ENCODE measurements at places on chromosomes 1 and 21.

- no peak for DNase-seq
These were observed 190.2 kb downstream of the NR5A2 start for GRCh38 chr1:200217703-200218102.

DNA sequence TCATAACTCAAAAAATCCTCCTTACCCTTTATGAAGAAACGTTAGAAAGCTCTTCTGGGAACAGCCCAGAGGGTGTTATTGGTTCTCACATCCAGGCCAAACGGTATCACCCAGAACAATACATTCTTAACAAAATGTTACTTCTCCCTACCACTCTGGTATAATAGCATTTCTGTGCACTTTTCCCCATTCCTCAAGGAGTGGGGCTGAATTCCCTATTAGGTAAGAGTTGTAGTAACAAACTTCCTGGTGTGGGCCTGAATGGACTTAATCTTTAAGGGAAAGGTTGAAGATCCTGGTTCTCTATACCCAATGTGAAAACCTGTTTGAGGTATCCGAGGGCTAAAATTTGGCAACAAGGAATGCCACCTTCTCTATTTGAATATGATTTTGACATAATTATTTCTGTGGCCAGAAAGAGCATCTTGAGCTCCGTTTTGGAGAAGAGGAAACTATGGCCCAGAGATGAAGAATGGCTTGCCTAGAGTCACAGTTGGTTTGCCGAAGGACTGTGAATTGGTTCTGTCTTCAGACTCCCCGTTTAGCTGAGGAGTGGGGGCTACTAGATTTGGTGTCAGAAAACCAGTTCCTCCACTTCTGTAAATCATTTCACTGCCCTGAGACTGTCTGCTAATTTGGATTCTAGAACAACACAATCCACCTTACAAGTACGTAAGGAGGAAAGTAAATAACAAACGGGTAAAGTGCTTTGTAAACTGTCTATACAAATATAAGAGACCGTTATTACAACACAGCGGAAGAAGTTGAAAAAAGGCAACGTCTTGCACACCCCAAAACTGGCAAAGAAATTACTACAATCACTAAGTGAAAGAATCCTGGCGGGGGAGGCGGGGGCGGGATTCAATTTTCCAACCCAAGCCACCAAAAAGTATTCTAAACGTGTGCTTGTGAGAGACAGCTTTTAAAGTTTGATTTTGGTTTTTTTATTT, 2.3 kb downstream of the ANP32E start:
- DNase-seq, result peak; percentile 52

- no peak for DNase-seq
These were observed 254.9 kb upstream of the CACYBP start for GRCh38 chr1:174744886-174745285.

- DNase-seq, result no peak
These were observed 61.6 kb downstream of the SMYD2 start for GRCh38 chr1:214342525-214342924.

DNA sequence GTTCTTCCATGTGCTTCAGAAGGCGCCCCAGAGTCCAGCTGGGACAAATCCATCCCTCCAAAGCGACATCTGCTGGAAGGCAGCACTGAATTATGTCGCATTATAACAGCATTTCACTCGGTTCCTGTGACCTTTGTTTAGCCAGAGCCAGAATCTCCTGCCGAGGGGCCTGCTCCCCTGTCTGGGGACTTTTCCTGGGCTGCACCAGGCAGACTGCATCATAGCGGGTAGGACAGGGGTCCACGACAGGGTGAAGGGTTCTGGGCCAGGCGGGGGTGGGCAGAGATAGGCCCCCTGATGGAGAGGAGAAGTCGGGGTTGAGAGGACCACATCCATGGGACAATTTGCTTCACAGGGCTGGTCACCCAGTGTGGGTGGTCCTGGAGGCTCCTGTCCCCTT, 276.9 kb downstream of the MATN1 start:
- no peak for DNase-seq

DNA sequence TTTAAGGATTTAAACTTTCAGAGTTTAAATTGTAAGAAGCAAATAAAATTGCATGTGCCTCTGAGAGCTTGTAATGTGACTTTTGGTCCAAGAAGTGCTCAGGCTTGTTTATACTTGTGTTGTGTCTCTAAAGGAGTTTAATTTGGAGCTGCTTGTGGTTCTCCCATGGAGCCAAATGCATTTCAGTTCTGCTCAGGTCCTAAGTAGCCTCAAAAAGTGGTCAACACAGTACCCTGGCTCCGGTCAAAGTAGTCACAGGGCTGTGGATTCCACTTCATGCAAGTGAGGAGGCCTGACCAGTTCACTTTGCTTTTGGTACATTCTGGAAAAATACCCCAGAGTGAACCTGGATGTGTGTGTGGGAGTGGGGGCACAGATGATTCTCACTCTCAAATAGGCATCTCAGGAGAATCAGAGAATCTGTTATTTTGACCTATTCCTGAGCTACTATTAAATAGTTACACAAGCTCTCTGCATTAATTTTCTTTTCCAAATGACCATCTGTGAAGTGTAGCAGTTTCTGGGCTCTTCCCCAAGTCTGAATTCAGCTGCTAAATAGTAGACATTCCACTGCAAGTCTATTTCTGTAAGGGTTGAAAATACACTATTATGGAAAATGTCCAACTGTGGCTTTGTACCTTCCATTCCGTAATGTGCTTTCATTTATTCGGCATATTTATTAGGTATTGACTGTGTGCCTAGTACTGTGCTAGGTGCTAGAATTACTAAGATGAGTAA, 31.7 kb upstream of the AGO1 start:
- no peak for DNase-seq

DNA sequence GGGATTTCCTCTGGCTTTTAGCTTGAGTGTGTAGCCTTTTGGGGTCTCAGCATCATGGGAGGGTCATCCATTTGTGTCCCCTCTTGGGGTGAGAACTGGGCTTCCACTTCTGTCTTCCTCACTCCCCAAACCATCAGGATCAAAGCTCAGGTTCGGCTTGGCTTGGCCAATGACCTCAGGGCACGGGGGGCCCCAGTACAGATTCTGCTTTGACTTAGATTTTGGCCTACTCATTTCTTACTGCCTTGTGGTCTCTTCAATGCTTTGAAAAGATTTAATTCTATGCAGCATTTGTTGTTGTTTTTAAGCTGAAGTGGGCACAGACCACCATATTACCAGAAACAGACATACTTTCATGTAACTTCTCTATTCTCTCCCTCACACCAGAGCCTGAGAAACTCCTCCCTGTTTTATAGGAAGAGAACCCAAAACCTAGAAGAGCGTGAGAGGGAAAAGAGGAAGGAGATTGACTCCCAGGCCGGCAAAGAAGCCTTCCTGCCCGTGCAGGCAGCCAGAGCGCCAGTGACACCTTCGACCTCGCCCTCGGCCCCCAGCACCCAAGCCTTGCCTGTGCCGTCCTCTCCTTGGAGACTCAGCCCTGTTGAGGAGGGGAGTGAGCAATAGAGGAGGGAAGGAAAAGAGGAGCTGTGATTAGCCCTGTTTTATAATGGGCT, 1.9 kb upstream of the S100A3 start:
- DNase-seq, result no peak

- DNase-seq, result no peak
These were observed 26.9 kb upstream of the GPR88 start for GRCh38 chr1:100511058-100511457.

DNA sequence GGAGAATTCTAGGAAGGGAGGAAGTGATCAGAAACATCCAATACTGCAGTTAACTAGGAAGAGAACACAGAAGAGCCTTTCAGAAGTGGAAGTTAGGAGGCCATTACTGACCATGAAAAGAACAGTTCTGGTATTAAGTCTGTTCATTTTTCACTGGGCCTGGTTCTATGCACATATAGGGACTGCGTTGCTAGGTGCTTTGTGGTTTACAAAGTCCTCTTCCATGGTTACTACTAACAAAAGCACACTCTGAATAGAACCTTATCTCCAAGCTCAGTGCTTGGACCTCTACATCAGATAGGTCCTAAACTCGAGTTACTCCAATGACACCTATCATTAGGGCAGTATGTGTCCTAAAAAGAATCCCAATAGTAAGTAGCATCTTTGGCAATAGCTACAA, 75.4 kb downstream of the RPAP2 start:
- no peak for DNase-seq

DNA sequence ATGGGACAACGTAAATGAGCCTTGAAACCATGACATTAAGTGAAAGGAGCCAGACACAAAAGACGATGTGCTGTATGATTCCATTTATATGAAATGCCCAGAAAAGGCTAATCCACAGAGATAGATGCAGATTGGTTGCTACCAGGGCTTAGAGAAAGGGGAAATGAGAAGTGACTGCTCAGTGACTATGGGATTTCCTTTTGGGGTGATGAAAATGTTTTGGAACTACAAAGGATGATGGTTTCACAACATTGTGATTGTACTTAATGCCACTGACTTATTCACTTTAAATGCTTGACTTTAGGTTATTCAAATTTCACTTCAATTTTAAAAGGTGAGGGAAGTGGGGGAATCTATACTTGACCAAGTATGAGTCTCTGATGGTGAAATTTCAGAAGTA, 414.3 kb downstream of the SETD4 start:
- DNase-seq, result no peak

- no peak for DNase-seq
These were observed 331.5 kb upstream of the AJAP1 start for GRCh38 chr1:4322881-4323280.

DNA sequence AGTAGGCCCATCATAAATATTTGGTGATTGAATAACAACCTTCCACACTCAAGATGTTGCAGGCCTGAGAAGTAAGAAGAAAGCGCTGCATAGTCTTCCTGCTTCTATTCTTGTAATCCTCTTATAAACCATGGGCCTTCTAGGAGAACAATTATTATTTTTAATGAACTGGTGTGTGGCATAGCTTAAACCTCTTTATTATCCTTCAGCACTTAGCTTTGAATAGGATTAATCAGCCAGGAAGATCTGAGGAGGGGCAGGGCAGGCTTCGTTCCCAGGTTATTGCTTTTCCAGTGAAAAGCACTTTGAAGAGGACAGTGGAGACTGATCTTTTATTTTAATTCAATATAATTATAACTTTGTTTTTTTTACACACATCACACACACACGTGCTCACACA, 42.3 kb downstream of the KIF26B start:
- no peak for DNase-seq

GRCh38 chr1:194723067-194723466, 1536.7 kb upstream of the B3GALT2 start:
- DNase-seq, result no peak

- DNase-seq, result no peak
These were observed 14.9 kb upstream of the AGT start for GRCh38 chr1:230728710-230729392.

DNA sequence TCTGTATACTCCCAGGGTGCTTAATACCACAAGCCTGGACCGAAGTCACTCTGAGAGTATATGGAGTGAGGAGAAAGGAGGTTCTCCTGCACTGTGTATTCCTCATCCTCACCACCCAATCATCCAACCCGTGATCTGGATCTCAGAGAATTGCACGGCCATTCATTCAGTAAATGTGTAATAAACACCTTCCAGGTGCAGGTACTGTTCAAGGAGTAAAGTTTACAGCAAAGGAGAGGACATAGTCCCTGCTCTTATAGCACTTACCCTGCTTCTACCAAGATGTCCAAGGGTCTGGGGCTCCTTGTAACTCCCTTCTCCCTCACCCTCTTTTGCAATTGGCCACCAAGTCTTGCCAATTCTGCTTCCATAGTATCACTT, 139.2 kb upstream of the JUN start:
- no peak for DNase-seq

GRCh38 chr1:180194546-180195207, 35.4 kb upstream of the LHX4 start:
- DNase-seq, result no peak

- no peak for DNase-seq
These were observed 67.8 kb upstream of the UBE2U start for GRCh38 chr1:64135462-64136223.

GRCh38 chr1:217253351-217253750, 377.5 kb downstream of the GPATCH2 start:
- no peak for DNase-seq

- no peak for DNase-seq
These were observed 21.5 kb upstream of the LYST start for GRCh38 chr1:235888119-235888643.

- DNase-seq, result no peak
These were observed at the start of gene S100A3 for GRCh38 chr1:153548722-153549688. TSS of gene S100A3 (minus strand) at chr1:153549258. CDS start at chr1:153548485, 773 bp downstream.

GRCh38 chr1:91603409-91603808, 102.8 kb downstream of the CDC7 start:
- no peak for DNase-seq

DNA sequence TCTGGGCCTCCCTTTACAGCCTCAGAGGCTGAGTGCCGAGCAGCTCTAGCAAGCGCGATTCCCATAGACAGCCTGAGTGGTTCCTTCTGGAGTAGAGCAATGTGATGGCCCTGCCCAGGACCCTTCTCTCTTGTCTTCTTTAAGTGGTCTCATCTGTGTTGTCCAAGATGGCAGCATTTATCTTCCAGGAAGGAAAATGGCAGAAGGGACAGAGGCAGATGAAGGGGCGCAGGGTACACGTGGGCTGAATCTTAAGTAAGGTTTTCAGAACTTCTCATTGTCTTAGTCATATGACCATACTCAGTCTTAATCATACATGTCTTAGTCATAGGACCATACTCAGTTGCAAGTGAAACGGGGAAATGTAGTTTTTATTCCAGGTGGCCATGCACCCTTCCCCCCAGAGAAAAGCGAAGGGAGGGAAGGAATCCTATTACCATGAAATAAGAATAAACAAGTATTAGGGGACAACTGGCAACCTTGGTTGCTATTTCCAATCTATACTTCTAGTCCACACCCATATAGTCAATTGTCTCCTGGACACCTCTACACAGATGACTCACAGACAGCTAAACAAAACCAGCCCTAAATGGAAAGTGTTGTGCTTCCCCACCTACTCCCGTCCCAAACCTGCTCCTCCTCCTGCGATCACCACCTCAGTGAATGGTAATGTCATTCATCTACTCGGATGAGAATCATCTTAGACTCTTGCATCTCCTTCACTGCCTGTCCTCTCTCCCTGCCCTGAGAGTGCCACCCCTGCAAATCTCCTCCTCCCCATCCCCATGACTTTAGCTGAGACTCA, 13.3 kb downstream of the OVAAL start:
- DNase-seq, result no peak

GRCh38 chr1:73998348-73998959, 199.5 kb downstream of the LRRIQ3 start:
- DNase-seq, result no peak

DNA sequence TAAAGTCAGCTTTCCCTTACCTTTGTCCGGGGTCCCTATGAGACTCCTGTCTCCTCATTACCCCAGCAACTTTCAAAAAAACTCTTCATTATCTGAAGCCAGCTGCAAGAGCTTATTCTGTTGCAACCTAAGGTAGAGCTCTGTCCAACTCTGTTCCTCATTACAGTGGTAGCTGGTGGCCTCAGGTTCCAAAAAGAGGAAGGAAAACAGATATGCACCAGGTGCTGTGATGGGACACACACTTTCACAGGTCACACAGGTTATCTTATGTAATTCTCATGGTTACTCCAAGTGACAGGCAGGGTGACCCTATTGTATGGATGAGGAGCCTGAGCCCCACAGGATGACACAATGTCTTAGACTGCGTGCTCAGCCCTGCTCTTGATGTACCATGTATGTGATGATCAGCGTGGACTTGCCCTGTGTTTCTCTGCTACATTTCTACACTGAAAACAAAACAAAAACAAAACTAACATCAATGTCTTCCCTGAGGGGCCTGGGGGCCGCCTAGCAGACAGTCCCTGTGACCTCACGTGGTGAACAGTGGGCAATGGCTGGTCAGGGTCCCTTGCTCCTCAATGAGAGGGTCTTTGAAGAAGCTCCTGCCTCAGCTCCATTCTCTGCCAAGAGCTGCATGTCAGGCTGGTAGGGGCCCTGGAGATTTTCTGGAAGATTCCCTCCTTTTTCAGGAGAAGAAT, 9.7 kb upstream of the TENT5C start:
- DNase-seq, result no peak

- no peak for DNase-seq
These were observed 22.8 kb downstream of the TMCO4 start for GRCh38 chr1:19776933-19777332.

Measured in stimulated activated CD8-positive, alpha-beta memory T cell treated with anti-CD3 and anti-CD28 coated beads, Interleukin-15, amount 100 ng/mL, for 4 hours (primary cell).